ENCODE measurements at places on chromosomes 3 and 15. TPM values are rescaled to one million over a fixed set of nuclear protein-coding genes. Genes with fewer than 3 reads are reported as not detected.

DNA sequence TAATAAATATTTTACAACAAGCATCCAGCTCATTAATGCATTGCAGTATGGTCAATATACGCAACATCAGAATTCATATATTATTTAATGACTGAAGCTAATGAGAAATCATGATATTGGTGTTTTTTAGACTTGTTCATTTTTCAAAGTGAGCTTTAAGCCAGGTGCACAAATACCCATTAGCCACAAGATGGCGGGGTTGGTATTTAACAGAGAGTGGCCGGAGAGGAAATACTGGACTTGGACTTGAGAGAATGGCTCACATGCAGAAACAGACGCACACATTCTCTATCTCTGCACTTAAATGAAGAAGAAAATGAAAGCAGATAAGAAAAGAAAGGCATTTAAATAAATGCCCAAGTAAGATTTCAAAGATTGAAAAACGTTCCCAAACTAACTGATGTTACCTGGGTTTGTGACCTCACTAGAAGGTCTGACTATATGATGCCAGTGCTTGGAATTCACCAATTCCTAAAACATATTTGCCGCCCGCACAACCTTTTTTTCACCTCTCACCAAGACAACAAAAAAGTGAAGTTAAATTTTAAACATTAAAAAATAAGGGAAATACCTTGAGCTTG is 21.2 kb upstream of the CRBN start:
- H3K4me1 ChIP-seq, result no peaks in the 10 kb centered on the region
- no peak overlapping the region for H3K4me3 ChIP-seq
- no peaks in the 10 kb centered on the region for H3K27me3 ChIP-seq
- DNase-seq, result peak; percentile 55

GRCh38 chr15:47376190-47376589 is 341.1 kb upstream of the SEMA6D start:
- H3K4me1 ChIP-seq, result no peaks in the 10 kb centered on the region
- no peaks in the 10 kb centered on the region for H3K27me3 ChIP-seq
- H3K4me3 ChIP-seq, result no peak overlapping the region
- no peaks in the 10 kb centered on the region for H3K36me3 ChIP-seq
- no peak for DNase-seq

DNA sequence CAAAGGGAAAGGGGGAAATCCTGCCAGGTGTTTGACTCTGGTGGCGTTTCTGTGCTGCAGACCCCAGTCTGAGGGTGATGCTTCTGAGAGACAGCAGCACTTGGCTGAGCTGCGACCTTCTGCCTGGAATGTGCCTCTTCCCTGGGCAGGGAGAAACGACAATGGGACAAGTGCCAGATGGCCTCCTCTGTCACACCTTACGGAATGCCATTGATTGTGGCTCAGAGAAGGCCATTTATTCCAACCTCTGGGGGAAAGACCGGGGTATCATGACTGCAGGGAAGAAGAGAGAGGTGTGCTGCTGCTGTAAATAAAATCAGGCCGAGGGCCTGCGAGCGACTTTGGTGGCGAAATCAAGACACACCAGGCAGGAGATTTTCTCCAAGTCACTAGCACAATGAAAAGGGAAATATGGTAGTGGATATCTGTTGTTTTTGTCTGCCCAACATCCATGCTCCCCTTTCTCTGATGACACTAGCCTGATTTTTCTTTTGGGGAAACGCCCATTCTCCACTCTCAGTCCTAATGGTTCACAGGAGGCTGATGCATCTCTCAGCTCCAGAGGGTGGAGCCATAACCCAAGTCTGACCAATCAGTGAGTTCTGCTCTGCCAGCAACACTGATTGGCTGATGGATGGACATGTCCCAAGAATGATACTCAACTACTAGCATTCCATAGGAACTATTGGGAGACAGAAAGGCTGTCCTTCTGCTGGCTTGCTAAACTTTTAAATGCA is 336.1 kb downstream of the FOXP1 start:
- no peaks in the 10 kb centered on the region for H3K4me1 ChIP-seq
- H3K4me3 ChIP-seq, result no peak overlapping the region
- DNase-seq, result no peak
- H3K27me3 ChIP-seq, result no peaks in the 10 kb centered on the region
- H3K27ac ChIP-seq, result no peak overlapping the region

GRCh38 chr3:58569287-58570001 is 7.7 kb downstream of the FAM107A start:
- no peaks in the 10 kb centered on the region for H3K4me1 ChIP-seq
- no peak for DNase-seq
- H3K27me3 ChIP-seq, result no peaks in the 10 kb centered on the region
- H3K4me3 ChIP-seq, result no peak overlapping the region

- H3K4me3 ChIP-seq, result no peak overlapping the region
- DNase-seq, result peak; percentile 68
- H3K4me1 ChIP-seq, result no peaks in the 10 kb centered on the region
- H3K27me3 ChIP-seq, result no peaks in the 10 kb centered on the region
- peaks cover 6% of the 10 kb centered on the region for H3K36me3 ChIP-seq
Measured at GRCh38 chr15:40459391-40460015, 11.3 kb upstream of the CHST14 start.

- no peaks in the 10 kb centered on the region for H3K36me3 ChIP-seq
- H3K4me1 ChIP-seq, result no peaks in the 10 kb centered on the region
- H3K27ac ChIP-seq, result no peak overlapping the region
- H3K27me3 ChIP-seq, result no peaks in the 10 kb centered on the region
Measured at GRCh38 chr3:69695443-69695842, 43.8 kb upstream of the MITF start.

- H3K36me3 ChIP-seq, result no peaks in the 10 kb centered on the region
- no peaks in the 10 kb centered on the region for H3K27me3 ChIP-seq
- H3K27ac ChIP-seq, result peak overlapping the region; percentile 36
- peak; percentile 51 for DNase-seq
- no peak overlapping the region for H3K4me3 ChIP-seq
- H3K4me1 ChIP-seq, result no peaks in the 10 kb centered on the region
Measured at GRCh38 chr15:63938486-63939061, 104.8 kb upstream of the HERC1 start.

DNA sequence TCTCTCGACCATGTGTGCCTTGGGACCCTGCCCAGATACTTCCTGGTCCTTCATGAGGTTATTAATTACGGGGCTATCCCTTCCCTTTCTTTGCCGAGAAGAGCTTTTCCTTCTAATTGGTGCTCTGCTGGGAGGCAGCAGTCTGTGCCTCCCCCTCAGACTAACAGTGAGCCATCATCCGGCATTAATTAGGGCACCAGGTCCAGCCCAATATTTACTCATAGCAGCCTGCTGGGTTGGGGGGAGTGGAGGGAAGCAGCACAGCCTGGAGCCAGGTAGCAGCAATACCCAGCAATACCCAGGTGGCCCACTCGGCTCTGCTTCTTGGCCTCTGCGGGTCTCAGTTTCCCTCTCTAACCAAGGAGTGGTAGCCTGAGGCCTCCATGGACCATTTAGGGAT is 20.1 kb downstream of the CACNA2D2 start:
- H3K4me1 ChIP-seq, result no peaks in the 10 kb centered on the region
- no peak for DNase-seq
- no peaks in the 10 kb centered on the region for H3K36me3 ChIP-seq
- H3K27me3 ChIP-seq, result no peaks in the 10 kb centered on the region
- no peak overlapping the region for H3K27ac ChIP-seq
- no peak overlapping the region for H3K4me3 ChIP-seq

- H3K4me3 ChIP-seq, result no peak overlapping the region
- DNase-seq, result no peak
- H3K4me1 ChIP-seq, result no peaks in the 10 kb centered on the region
Measured at GRCh38 chr3:9710174-9710739, 6.6 kb downstream of the CPNE9 start.

DNA sequence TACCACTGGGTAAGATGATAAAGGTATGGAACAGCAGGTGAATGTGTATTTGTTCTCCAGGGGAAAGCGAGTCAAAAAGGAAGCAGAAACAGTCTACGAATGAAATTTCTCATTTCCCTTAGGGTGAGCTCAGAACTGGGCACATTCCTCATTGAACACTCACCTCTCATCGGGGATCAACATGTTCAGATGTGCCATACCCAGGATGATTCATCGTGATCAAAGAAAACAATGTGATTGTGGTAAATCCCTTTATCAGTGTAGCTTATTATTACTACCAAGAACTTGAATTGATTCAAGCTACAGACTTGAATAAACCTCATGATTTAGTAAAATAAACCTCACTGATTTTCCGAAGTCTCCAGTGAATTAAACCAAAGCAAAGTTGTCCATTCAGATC is 72.1 kb downstream of the GJD2 start:
- no peak for DNase-seq
- no peak overlapping the region for H3K4me3 ChIP-seq
- no peak overlapping the region for H3K27ac ChIP-seq

The GATA2 gene
- total RNA-seq, result 12.5 TPM

The ACKR2 gene
- 3.1 TPM for total RNA-seq

The ITGA11 gene
- 138 TPM for total RNA-seq

The RBP2 gene
- total RNA-seq, result not detected
